ENCODE measurements at places on chromosomes 7 and 10.
A peak's percentile ranks its signal among the peaks of the same experiment; 100 is the strongest.

- DNase-seq = no peak
These were observed 26.4 kb downstream of the MBL2 start for GRCh38 chr10:52746169-52746568.

DNA sequence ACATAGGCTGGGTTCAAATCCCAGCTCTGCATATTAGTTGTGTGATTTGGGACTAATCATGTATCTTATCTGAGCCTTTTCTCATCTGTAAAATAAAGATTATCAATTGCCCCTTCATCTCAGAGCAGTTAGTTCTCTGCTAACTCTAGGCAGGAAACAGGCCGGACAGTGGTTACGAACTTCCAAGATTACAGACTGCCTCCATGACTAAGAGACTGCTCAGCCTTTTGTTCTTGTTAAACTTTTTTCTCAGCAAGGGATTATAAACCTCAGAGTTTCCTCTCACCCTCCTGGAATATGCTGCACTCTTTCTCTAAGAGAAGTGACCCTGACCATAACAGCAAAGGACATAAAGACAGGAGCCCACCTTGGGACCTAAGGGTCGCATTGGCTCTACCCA is 52.5 kb upstream of the NFKB2 start:
- DNase-seq = peak; percentile 85

DNA sequence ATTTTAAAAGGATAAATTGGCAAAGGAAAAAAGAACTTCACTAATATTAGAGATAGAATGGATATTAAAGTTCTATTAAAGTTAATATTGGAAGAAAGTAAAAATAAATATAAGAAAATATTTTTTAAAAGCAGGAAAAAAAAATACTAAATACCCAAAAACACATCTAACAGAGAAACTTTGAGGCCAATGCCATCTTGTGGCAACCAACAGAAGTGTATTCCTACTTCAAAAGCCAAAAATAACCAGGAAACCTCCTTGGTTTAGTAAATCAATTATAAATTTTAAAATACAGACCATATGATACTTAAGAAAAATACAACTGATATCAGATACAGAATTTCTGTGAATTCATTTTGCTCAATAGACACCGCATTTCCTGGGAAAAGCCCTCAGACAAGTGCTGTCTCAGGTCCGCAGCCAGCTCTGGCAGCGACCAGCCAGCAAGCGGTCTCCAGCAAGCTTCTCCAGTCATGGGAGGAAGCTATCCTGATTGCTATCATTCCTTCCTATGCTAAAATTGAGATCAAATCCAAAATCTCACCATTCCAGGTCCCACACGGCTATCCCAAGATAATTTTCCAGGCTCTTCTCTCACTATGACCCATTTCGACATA is 65.3 kb downstream of the LMBR1 start:
- peak; percentile 46 for DNase-seq

GRCh38 chr7:157907091-157907490 is 570.3 kb downstream of the DNAJB6 start:
- no peak for DNase-seq

DNA sequence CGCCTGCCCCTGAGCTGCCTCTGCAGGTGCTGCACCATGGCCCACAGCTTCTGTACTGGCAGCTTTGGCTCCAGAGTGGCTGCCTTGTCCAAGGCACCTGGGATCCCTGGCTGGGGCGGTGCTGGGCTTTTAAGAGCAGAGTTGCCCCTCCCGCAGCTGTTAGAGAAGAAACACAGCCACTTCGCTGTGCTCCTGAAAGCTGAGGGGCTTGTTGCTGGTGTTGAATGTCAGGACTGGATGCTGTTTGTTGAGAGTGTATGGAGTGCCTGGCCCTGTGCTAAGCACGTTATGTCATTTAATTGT is 6.2 kb downstream of the FAM241B start:
- no peak for DNase-seq

- no peak for DNase-seq
These were observed 407.9 kb downstream of the NRG3 start for GRCh38 chr10:82282782-82283456.
